Brain (organoid and tissue), 16 donors: ENCODE measurements at places on chromosomes 5 and 9. TPM values are rescaled to one million over a fixed set of nuclear protein-coding genes. Genes with fewer than 3 reads are reported as not detected.

DNA sequence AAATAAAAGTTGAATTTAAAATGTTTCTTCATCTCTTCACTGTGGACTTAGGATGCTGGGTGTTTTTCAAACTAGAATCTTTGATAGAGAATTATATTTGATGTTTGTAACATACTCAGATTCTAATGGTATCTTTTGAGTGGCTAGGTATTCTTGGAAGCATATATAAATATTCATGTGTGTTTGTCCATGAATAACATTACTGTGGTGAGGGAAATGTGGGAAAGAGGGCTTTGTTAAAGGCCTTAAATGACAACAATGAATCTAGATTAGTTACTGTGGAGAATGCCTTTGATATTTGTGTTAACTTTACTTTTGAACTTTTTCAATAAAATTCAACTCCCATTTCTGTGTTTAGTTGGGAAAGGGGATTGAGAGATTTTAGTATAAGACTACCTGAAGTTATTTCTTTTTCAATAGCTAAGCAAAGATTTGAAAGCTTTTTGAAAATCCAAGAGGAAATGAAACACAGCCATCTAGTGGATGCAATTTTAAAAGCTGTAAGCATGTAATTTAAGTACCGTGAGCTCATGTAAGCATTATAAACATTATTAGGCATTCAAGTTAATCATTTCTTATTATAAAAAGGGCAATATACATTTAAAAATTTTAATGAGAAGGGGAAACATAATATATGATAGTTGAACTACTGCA is 69.6 kb downstream of the CCDC171 start:
- peak; percentile 56 for DNase-seq

DNA sequence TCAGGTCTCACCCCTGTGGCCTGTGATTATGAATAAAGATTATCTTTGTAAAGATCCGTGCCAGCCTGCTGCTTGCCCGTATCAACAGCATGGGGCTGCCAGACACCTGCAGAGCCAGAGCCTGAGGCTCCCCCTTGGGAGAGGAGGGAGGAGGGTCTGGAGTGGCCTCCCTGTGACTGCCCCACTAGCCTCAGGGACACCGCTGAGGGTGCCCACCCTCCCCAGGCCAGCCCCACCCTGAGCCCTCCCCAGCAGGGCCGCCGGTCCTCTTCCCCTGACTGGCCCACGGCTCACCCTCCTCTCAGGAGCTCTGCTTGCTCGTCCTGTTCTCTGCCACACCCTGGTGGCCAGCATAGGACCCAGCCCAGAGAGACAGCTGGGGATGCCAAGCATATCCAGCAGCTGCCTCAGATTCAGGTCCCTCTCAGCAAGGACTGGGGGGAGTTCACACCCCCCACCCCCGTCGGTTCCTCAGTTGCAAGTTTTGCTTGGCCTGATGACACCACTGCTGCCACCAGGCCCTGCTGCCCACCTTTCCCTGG is 1.9 kb downstream of the SSNA1 start:
- DNase-seq = no peak

DNA sequence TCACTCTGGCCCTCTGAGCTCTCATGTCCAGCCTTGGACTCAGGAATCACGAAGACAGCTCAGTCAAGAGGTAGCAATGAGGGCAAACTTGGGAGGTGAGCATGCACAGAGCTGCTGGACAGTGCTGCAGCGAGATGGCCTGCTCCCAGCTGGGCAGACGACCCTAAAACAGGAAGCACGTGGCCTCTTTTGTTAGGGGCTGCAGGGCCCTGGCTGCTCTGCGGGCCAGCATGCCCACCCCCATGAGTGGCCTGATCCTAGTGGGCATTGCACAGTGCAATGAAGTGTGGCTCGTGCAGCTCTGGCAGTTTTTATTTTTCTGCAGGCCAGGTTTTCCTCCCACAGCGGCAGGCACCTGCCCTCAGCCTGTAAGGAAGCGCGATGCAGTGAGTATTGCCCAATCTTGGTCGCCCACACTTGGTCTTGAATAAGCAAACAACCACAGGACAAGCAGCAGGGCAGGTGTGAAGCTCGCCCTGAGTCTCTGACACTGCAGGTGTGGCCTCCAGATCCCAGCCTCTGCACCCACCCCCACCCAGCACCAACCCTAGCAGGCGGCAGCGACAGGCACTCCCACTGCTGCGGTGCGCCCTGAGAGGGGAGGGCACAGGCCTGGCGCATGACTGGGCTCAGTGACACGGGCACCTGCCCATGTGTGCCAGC is 60.8 kb downstream of the SEMA4D start:
- no peak for DNase-seq

DNA sequence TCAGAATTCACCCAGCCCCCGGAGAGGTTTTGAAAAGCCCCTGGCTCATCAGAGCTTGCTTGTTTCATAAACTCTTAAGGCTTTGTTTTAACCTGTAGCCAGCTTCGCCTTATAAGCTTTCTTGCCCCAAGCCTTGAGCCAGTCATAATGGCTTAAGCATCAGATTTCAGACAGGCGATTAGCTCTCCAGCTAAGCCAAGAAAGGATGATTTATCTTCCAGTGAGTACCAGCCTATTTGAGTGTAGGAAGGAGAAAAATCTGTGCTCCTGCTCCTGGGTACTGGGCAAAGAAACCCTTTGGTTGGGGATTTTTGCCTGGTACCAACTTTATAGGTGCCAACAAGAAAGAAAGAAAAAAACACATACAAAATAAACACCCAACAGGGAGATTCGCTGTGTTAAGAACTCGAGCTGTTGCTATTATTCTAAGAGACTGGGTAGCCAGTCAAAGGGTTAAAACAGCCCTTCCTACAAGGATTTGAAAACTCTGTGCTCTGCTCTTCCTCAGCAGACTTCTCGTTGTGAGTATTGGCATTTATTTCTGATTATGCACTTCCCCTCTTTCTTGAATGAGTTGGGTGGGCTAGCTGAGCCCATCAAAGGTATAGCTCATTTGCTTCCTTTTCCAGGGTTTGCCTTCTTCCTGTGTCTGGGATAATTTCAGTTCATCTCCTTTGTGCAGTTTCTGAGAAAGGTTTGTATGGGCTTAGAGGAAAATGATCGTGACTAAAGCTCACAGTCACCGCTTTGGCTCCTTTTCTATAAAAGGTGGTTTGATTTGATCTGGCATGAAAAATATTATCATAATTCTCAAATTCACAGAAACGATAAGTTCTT is 157.2 kb upstream of the DMRT1 start:
- DNase-seq = no peak

DNA sequence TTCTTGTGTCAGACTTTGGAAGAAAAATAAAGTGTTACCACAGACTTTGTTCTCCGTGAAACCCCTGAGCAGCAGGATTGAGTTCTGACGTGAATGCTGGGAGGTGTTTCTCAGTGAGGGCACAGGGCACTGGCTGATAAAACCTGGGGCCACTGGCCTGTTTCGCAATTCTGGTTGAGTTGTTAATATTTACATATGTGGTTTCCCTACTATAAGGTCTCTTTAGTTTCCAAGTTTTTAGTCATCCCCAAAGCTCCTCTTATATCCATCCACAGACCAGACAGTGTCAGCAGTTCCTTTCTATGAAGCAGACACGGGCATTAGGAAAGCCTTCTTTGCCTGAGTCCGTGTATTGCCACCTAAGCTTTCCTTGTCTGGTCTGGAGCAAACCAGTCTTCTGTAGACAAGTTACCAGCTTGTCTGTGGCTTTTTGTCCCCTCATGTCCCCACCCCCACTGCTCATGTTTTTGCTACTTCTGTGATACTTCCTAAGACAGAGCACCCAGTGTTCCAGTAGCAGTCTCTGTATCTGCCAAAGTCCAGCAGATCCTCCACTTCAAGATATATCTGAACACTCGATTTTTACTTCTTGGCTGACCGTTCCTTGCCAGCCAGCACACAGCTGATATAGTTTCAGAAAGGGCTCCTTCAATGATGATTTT is 42.0 kb downstream of the ACO1 start:
- DNase-seq = peak; percentile 5

GRCh38 chr9:133627341-133627740 is 8.8 kb upstream of the DBH start:
- no peak for DNase-seq

- DNase-seq = no peak
Measured at GRCh38 chr9:76700916-76701315, 63.3 kb upstream of the PCA3 start.

DNA sequence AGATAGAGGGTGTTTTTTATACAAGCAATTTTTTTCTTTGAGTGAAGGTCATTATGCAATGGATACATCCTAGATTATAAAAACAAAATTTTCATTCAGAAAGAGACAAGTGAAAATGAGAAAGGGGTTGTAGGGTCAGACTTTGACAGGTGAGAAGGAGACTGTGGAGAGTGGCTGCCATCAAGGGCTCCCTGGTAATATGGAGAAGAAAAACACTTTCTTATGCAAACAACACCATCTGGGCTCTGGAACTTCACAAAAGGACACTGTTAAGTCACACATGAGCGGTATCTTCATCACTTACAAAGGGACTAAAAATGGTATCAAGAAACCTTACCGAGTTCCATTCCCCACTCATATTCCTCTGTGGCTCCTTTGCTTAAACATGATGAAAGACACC is 23.5 kb downstream of the C7 start:
- no peak for DNase-seq

DNA sequence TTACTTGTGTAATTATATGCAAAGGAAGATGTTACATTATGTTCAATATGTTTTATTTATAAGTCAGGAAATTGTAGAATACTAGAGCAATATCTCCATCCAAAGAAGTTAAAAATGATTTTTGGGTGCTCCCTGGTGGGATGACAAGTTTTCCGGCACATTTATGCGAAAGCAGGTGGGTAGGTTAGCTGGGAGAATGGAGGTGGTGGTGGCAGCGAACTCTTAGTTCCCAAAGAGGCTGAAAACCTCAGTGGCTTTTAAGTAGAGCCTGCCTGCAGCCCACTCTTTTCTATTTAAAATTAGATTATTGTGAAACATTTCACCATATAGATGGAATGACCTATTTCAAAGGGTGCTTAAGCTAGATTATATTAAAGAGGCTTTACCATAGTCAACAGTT is 51.8 kb downstream of the ANKRD33B start:
- no peak for DNase-seq

- DNase-seq = peak; percentile 65
Measured at GRCh38 chr5:92912283-92912682, 668.7 kb downstream of the NR2F1-AS1 start.

DNA sequence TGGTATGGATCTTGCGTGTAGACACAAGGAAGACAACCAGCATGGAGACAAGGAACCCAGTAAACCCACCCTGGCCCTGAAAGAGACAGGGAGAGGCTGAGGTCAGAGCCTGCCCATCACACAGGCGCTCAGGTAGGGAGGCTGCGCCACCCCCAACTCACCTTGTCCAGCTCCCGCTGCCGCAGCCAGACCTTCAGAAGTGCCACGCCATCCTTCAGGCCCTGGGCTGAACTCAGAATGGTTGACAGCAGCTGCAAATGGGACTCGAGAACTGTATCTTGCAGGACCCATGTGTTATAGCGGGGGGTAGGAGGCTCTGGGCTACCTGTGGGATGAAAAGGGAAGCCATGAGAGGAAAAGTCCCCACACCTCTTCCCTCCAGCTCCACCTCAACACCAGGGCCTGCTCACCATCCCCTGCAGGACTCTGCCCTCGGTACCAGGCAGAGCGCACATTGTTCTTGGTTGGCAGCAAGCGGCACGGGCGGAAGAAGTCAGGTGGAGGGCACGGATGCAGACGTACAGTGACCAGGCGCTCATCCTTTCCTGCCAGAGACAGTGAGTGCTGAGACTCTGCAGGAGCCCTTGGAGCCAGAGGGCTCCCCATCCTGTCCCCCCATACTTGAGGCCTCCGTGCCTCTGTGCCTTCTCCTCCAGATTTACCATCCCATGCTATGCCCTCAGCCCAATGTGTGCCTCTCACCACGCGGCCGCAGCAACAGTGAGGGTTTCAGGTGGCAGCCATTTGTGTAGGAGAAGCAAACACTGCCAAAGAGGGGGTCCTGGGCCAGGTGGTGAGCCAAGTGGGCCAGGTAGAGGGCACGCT is 4.7 kb downstream of the NOL6 start:
- no peak for DNase-seq

DNA sequence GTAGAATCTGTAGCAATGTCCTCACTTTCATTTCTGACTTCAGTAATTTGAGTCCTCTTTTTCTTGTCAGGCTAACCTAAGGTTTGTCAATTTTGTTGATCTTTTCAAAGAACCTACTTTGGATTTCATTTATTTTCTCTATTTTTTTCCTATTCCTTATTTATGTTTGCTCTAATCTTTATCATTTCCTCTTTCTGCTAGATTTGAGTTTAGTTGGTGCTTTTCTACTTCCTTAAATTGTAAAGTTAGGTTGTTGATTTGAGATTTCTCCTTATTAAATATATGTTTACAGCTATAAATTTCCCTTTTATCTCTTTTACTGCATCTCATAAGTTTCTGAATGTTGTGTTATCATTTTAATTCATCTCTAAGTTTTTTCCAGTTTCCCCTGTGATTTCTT is 75.1 kb upstream of the FAM120A start:
- DNase-seq = no peak

Gene CBY3
- polyA plus RNA-seq = not detected

Gene ZBTB26
- 3.3 TPM for polyA plus RNA-seq

Gene ALDH1A1
- 31.0 TPM for polyA plus RNA-seq

Gene PLEKHG4B
- 23.0 TPM for polyA plus RNA-seq

Gene PCDHGA7
- 0.93 TPM for polyA plus RNA-seq

Gene HTR1A
- polyA plus RNA-seq = 0.24 TPM

Gene ESM1
- 1.3 TPM for polyA plus RNA-seq
